ENCODE measurements at places on chromosomes 5 and 9.
A peak's percentile ranks its signal among the peaks of the same experiment; 100 is the strongest.

- no peak for DNase-seq
These were observed 186.5 kb downstream of the MEF2C start for GRCh38 chr5:88696466-88696865.

DNA sequence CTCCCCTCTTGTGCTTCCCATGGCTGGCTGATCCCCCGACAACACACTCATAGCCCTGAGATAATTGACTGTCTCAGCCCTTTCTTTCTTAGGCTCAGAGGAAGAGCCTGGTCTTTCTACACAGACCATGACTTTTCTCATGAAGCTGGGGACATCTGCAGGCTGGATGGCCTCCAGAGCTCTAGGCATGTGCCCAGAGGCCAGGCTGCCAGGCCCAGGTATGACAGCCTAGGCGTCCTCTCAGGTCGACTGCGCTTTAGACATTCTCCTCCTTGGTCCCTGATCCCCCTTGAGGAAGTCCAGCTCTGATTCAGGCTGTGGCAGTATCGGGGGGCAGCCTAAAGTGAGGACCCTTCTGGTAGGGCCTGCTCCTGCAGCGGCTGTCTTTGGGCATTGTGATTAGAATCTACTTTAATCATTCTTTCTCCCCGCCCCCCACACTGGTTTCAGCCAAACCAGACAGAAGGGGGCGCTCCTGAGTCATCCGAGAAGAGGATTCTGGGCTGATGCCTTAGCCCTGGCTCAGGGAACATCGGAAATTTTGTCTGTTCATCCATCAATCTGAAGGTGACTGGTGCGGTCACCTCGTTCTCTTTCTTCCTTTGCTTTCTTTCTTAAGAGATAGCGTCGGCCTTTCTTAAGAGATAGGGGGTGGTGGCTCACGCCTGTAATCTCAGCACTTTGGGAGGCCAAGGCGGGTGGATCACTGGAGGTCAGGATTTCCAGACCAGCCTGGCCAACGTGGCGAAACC, 66.5 kb upstream of the HSPA9 start:
- DNase-seq, result peak; percentile 33

DNA sequence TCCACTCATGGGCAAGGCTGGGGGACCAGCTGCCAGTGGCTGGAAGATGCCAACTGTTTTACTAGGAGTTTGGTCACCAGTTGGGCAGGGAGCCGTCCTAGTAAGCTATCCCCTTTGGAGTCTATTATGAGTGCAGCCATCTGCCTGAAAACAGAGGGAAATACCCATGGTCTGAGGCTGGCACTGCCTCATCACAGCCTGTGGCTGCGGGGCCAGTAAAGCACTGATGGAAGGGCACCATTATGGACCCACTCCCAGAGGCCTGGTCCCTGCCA, 187.2 kb upstream of the PANK3 start:
- no peak for DNase-seq

- no peak for DNase-seq
These were observed 36.2 kb upstream of the CCDC180 start for GRCh38 chr9:97271292-97271691.

- no peak for DNase-seq
These were observed 12.1 kb downstream of the JAK2 start for GRCh38 chr9:4997196-4997595.

- no peak for DNase-seq
These were observed 46.9 kb upstream of the TTC39B start for GRCh38 chr9:15353892-15354291.

DNA sequence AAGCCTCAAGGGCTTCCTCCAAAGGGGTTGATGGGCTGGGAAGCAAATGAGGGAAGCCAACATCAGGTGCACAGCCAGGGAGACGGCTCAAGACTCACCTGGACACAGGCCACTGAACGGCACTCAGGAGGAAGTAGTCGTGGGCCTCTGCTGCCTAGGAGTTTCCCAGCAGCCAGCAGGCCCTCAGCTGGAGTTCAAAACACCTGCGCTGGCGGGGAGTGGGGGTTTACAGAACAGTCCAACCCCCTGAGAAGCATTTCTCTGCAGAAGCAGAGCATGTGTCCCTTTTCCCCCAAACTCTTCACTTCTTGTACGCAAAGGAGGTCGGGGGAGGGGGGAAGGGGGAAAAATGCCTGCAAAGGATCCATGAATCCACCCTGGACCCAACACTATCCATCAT, 2.3 kb downstream of the WHRN start:
- DNase-seq, result no peak

DNA sequence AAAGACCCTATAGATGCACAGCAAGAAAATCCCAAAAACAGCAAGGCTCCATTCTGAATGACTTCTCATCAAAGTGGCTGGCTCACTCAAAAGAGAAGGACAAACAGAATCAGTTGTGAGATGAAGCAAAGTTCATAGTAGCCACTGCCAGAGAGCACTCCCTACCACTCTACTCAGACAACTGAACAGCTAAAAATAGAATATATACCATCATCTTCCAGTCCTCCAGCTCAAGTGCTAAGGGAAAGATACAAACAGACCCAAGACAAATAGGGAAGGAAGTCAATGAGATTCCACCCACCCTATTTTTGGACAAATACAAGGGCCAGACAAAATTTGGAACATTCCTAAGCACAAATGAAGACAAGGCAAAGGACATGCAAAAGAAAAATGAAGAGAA, 20.6 kb downstream of the GNAQ start:
- no peak for DNase-seq
